ENCODE measurements at places on chromosomes 2 and 18.
A peak's percentile ranks its signal among the peaks of the same experiment; 100 is the strongest.

DNA sequence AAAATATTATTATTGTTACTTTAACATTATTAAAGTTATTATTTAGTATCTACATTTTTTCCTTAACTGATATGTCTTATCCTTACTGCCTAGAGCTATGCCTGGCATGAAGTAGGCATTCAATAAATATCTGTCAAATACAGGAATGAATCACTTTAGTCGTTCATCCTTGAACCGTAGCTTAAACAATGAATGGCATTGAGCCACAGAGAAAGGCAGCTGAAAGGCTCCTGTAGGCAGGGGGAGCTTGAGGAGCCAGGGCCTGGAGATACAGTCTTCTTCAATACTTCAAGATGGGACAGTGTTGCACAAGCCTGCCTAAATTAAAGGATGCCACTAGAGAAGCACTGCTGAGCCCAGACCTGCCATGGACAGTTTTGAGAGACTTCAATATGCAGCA, 22.5 kb downstream of the CYRIA start:
- DNase-seq = no peak

DNA sequence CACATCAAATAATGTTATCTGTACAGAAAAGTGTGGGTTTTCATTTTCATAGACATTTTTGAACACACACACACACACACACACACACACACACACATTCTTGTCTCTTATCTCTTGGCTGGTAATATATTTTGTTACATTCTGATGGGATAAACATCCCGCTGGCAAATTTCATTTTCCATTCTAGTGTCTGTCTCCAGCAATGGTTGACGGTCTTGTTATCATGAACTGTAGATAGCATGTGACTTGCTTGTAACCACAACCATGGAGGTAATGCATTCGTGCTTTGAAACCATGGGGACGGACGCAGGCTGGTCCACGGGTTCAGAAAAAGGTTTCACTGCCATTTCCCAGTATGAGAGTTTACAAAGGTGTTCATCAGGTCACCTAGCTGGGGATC, 156.4 kb downstream of the PPP1R1C start:
- no peak for DNase-seq

GRCh38 chr2:107693604-107694003, 133.1 kb upstream of the RGPD4 start:
- no peak for DNase-seq

DNA sequence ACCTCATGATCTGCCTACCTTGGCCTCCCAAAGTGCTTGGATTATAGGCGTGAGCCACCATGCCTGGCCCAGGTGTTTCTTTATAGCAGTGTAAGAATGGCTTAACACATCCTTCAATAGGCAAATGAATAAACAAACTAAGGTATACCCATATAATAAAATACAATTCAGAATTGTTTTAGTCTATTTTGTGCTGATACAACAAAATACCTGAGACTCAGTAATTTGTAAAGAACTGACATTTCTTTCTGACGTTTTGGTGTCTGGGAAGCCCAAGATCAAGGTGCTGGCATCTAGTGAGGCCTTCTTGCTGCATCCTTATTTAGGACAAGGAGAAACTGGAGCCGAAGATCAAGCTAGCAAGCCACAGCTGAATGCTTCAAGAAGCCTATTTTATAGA, 1372.1 kb upstream of the DDX18 start:
- DNase-seq = no peak

GRCh38 chr2:83251321-83251872, 1207.7 kb downstream of the SUCLG1 start:
- DNase-seq = no peak

DNA sequence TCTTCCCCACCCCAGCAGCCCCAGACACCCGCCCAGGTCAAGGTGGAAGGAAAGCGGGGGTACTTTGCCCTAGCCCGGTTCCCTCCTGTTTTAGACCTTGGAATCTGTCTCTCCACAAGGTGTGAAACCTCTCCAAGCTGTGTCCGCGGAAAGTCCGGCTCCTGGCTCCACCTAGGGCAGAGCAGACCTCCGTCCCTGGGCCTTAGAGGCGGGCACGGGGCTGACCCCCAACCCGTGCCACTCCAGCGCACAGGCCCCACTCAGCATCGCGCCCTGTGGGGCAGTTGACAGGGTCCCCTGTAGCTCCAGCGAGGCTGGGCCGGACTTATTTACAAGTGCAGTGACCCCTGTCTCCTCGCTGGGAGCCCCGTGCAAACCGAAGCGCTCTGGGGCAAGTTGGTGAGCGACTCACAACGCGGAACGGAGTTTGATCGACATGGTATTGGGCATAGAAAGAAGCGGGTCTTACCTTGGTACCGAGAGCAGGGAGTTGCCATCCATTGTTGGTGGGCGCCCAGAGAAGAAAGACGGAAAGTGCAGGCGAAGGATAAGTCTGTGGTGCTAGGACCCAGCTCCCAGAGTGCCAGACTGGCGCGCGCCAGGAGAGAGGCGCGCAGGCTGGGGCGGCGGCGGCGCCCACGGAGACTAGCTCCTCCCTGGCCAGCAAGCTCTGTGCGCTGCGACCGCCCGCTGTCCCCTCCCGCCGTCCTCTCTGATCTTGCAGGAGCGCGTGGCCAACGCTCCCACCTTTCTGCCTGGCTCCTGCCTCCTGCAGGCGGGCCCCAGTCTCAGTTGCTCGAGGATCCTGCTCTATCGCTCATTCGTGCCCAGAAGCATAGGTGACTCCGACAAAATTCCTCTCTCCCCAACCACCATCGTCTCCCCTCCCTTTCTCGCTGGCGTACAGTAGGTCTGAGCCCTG, at the start of gene SPHKAP:
Gene SPHKAP, minus strand, starts transcription at position 590 of the 922 bp plus-strand sequence. Its CDS starts 89 bp downstream, at position 501.
- DNase-seq = no peak

DNA sequence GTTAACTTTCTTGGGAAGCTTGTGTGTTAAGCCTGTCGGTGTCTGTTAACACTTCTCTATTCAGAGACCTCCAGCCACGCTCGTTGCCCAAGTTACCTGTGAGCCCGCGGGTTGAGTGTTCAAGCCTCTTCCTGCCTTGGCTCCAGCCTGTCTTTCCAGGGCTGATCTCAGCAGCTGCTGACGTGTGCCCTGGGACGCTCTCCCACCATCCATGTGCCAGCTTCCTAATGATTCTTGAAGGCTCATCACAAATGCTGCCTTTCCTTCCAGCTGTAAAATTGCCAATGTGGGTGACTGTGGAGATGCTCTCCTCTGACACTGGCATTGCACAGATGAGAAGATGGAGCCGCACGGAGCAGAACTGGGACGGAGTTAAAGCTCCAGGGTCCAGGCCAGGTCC, 6.1 kb downstream of the RNF144A start:
- DNase-seq = no peak

DNA sequence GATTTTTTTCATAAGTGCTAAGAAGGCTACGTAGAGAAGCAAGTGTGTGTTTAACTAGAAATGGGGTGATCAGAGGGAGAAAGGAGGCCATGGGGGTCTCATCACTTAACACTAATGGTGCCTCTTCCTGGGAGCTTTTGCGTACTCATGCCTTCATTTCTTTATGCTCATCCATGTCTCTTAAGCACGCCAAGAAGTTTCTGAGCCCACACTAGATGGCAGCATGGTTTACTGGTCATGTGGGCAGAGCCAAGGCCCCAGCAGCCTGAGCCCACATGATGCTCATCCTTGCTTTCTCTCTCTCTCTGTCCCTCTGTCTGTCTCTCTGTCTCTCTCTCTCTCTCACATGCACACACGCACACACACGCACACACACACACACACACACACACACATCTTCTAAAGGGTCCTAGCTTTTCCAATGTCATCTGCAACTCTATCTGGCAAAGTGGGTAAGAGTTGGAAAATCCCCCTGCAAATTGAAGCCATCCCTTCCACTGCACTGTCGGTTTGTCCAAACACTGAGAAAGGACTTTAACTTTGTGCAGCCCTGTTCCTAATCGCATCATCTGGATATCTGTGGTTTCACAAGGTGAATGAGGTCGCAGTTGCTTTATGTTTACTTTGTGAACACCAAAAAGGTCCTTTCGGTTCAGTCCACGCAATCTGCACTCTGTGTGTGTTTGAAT, 137.1 kb upstream of the CCDC68 start:
- DNase-seq = peak; percentile 68

- no peak for DNase-seq
Observed at GRCh38 chr2:106530866-106531265, 43.7 kb downstream of the CD8B2 start.

GRCh38 chr2:3584076-3584475, 9.0 kb downstream of the RPS7 start:
- DNase-seq = no peak

DNA sequence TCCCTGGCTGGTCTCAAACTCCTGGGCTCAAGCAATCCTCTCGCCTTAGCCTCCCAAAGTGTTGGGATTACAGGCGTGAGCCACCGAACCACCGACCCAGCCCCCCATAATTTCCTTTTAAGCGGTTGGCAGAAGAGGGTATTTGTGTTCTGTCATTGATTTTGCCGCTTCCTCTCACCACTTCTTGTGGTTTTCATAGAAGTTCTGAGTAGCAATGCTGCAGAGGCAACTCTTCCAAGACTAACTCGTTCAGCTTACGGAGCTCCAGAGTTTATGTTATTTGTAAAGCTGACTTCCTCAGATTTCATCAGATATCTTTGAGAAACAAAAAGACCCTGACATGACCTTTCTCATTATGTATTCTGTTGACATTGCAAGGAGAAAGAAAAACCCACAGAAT, 261.4 kb upstream of the KCNJ3 start:
- no peak for DNase-seq

GRCh38 chr2:121707344-121707919, 29.2 kb downstream of the NIFK start:
- no peak for DNase-seq

- no peak for DNase-seq
Observed at GRCh38 chr18:79275992-79276391, 119.7 kb upstream of the NFATC1 start.

DNA sequence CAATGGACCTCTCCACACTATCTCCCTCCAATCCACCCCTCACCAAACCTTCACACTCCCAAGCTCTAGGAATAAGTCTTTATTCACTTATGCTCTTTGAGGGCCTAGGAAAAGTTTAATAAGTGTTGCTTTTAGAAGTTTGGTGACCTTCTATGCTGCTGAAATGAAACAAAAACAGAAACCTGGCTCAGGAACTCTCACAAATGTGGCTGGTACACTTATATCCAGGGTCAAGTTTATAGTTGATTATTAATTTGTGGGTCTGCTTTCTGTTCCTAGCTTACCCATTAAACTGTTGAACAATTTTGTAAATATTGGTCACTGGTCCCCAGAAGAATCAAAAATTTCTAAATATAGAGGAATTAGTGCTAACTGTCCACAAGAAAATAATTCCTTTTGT, 14.2 kb upstream of the ANKRD44 start:
- no peak for DNase-seq

GRCh38 chr18:76161983-76162382, 333.1 kb downstream of the ZNF516 start:
- no peak for DNase-seq

DNA sequence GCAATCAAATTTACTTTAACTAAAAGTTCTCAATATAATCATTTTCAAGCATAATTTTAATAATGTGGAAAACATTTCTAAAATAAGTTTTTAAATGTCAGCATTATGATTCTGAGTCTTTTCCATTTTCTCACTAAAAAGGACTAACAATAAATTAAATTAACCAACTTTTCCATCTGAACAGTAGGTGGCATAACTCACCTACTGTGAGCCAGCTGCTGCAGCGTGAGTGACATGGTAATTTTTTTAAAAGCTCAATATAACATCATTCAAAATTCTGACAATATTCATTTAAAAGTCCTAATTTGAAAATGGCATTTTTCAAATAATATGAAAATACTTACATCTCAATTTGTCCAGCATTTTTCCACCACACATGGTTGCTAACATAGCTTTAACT, 66.5 kb downstream of the DTNB start:
- no peak for DNase-seq

- no peak for DNase-seq
Observed at GRCh38 chr2:239548451-239548871, 147.6 kb upstream of the HDAC4 start.

- no peak for DNase-seq
Observed at GRCh38 chr2:1977655-1978054, 233.3 kb upstream of the PXDN start.

- no peak for DNase-seq
Observed at GRCh38 chr2:37737507-37737906, 66.1 kb upstream of the CDC42EP3 start.

DNA sequence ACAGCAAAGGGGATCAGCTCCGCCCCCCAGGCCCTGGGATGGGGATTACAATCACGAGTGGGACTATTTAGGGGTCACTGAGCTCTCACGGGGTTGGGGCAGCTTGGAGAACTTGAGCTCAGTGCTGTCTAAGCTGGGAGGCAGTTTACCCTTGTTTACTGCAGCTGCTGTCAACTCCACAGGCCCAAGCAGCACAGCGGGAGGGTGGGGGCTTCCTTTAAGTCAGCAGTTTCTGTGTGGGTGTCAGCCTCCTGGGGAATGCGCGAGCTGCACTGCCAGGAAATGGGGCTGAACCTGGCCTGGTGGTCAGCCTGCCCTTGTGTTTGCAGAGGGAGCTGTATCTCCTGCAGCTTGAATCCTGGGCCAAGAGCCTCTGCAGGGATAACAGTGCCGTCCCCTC, 29.8 kb downstream of the TOGARAM2 start:
- DNase-seq = no peak

GRCh38 chr18:8423051-8423557, 186.1 kb upstream of the RAB12 start:
- peak; percentile 34 for DNase-seq

DNA sequence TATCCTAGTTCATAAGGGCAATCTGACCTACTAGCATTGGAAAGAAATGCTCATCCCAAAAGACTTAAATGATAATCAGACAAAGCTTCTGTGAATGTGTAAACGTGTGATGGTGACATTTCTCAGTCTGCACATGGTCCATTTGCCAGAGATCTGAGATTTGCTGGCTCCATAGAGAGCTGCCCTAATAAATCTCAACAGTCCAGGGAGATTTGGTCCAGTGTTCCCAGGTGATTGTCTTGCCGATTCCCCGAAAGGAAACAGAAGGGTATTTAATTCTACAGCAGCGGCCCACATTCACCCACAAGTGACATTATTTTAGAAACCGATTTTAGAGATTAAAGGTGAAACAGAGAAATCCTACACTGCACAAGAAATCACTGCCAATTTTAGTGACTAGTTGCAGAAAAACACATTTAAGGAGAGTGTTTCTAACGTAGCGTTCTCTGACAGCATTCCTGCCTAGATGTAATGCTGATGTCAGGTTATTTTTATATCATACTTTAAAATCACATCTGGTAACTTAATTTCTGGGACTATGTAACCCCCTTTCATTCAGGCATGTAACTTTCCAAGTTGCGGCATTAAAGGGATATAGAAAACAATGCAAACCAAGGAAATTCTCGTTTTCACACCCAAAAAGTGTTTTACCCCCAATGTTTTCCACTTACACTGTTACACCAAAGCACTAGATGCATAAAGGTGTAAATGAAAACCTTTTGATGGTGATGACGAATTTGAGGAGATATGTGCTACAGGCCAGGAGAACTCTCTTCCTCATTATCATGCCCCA, 231.9 kb upstream of the FN1 start:
- no peak for DNase-seq

- DNase-seq = no peak
Observed at GRCh38 chr2:119486886-119487285, 37.4 kb downstream of the SCTR start.

- no peak for DNase-seq
Observed at GRCh38 chr18:5891854-5892215, 3.5 kb downstream of the TMEM200C start.

Measured in H4 (cell line).